ENCODE measurements at places on chromosomes 3 and 15. TPM values are rescaled to one million over a fixed set of nuclear protein-coding genes. Genes with fewer than 3 reads are reported as not detected.

KY gene
- total RNA-seq, result 4.9 TPM

P2RY13 gene
- total RNA-seq, result 2.3 TPM

GATM gene
- 83.8 TPM for total RNA-seq

COL6A6 gene
- 31.5 TPM for total RNA-seq

CHDH gene
- total RNA-seq, result 0.58 TPM

STX19 gene
- 0.48 TPM for total RNA-seq

EIF3J gene
- 63.2 TPM for total RNA-seq

CAMK1 gene
- total RNA-seq, result 28.7 TPM

GASK1A gene
- 25.1 TPM for total RNA-seq

MYNN gene
- total RNA-seq, result 50.8 TPM

VILL gene
- 16.0 TPM for total RNA-seq

PRSS50 gene
- 0.26 TPM for total RNA-seq

TM4SF18 gene
- 33.4 TPM for total RNA-seq

KBTBD13 gene
- 0.32 TPM for total RNA-seq

MEIS2 gene
- 163 TPM for total RNA-seq

RBP2 gene
- not detected for total RNA-seq

NOP10 gene
- 129 TPM for total RNA-seq

PHLDB2 gene
- 173 TPM for total RNA-seq

HYAL1 gene
- total RNA-seq, result 2.5 TPM

SLC28A2 gene
- not detected for total RNA-seq

AGBL1 gene
- total RNA-seq, result 1.5 TPM

PPP1R14D gene
- not detected for total RNA-seq

GJD2 gene
- 0.16 TPM for total RNA-seq

SLC22A13 gene
- total RNA-seq, result 0.58 TPM

SLC9C1 gene
- total RNA-seq, result 1.9 TPM

GPR62 gene
- total RNA-seq, result not detected

RBMS3 gene
- total RNA-seq, result 136 TPM

All from urinary bladder (tissue), 4 donors.